ENCODE measurements at places on chromosomes 11 and 22. TPM values are rescaled to one million over a fixed set of nuclear protein-coding genes. Genes with fewer than 3 reads are reported as not detected.

DNA sequence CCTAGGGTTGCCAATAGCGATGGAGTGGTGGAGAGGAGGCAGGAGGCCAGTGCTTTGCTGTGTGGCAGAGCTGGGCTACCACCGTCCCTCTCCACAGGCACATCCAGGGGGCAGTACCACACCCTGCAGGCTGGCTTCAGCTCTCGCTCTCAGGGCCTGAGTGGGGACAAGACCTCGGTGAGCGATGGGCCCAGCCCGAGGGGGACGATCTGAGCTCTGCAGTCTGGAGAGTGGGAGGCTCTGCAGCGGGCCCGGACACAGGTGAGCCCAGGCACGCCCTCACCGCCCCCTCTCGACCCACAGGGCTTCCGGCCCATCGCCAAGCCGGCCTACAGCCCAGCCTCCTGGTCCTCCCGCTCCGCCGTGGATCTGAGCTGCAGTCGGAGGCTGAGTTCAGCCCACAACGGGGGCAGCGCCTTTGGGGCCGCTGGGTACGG, 2.5 kb downstream of the PKP3 start:
- DNase-seq, result no peak

DNA sequence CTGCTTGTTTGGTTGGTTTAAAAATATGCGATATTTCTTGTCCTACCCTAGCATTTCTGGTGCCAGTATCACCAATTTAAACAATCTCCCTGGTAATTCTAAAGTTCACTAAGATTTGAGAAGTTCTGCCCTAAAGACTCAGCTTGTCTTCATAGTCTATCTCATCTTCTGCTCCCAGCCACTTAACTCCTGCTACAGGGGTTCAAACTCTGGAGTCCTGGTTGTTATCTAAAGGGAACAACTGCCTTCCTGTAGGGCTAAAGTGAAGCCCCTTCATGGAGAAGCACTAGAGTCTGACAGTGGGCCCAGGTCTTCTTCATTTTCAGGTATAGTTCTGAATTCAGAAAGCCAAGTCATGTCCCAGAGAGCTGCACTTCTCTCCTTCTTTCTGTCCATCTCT, 73.2 kb downstream of the CTNND1 start:
- DNase-seq, result no peak

The OR6T1 gene
- not detected for total RNA-seq

GRCh38 chr11:59141191-59141590, 1.5 kb upstream of the FAM111A start:
- no peak for DNase-seq

DNA sequence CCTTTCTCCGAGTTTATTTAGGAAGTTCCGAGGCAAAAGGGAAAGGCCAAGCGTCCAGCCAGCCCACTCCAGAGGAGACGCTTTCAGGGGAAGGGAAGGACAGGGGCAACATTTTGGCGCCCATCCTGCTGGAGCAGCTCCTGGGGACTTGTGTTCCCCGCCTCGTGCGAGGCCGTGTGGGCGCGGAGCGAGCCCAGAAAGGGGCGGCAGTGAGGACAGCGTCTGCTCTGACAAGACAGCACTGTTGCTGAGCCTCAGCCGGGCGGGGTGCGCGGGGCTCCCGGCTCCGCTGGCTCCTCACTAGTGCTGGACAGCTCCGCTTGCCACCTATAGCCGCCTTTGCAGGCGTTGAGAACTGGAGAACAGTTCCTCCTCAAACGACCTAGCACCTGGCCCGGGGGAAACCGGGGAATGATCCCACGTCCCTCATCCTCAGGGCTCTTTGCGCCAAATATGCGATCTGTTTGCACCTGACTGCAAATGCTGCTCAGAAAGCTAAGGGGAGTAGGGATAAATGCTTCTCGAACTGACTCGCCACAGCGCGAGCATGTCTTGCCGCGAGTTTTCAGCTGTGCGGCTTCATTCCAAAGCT, 722 bp upstream of the GUCY1A2 start:
- DNase-seq, result peak; percentile 8

DNA sequence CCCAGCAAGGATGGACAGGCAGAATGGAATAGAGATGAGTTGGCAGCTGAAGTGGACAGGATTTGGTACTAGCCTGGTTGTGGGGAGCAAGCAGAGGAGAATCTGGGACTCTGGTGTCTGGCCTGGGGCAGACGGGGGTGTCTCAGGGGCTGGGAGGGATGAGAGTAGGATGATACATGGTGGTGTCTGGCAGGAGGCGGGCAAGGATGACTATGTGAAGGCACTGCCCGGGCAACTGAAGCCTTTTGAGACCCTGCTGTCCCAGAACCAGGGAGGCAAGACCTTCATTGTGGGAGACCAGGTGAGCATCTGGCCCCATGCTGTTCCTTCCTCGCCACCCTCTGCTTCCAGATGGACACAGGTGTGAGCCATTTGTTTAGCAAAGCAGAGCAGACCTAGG, 2.3 kb downstream of the GSTP1 start:
- no peak for DNase-seq

DNA sequence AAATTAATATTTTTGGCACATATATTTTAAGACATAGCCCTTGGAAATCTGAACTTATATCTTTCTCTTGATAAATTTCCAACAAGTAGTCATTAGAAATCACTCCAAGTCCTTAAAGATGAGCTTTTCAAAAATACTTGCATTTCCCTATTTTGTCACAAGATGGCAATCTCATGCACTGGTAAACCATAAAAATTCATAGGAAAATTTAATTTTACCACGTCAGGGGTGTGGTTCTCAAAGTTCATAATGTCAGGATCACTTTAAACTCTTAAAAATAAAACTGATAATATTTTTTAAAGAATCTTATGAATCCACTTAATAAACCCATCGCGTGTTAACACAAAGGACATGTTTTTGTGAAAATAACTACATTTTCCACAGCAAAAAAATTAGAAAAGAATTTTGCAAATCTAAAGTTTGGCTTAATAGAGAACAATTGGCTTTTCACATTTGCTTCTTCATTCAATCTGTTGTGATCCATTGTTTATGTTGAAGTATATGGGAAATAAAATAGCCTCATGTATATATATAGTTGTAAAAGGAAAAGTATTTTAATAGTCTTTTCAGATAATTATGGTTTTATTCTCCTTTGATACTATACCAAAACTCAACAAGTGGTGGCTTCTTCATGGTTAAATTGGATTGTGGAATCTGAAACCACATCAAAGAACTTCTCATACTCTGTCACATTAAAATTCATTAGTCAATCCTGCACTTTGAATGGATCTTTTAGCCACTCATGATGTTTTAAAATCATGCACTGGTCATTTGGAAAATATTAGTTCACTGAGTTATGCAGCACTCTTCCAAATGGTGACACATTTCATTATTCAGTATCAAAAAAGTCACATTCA, 169.1 kb downstream of the CADM1 start:
- no peak for DNase-seq

The SMIM35 gene
- 1.7 TPM for total RNA-seq

GRCh38 chr22:43001271-43002201, 13.4 kb downstream of the PACSIN2 start:
- DNase-seq, result no peak

The RFPL1 gene
- not detected for total RNA-seq

DNA sequence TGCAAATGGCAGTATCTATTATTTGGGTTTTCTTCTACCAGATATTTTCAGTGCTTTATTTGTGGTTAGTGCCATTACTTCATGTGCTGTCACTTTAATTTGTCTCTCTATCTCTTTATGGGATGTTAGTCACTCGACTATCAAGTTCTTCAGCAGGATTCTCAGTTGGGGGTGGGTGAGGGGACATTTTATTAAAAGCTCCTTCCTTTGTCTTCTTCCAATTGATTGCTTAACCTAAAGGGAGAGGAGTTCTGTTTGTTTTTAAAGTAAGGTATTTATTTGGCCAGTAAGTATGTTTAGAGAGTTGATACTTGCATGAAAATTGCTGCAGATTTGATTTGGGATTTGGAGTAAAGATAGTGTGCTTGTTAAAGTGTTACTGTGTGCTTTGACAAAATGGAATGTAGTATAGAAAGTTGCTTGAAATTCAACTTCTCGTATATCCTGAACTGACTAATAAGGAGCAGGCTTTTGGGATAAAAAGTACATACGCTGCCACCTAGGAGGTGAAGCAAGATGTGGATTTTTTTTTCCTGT, 10.3 kb downstream of the YAP1 start:
- DNase-seq, result no peak

- no peak for DNase-seq
These were observed 30.9 kb downstream of the ANO1 start for GRCh38 chr11:70109006-70109405.

The CYB5R2 gene
- total RNA-seq, result 4.5 TPM

- DNase-seq, result no peak
These were observed 11.1 kb downstream of the EFCAB6 start for GRCh38 chr22:43800970-43801369.

GRCh38 chr11:69601011-69601975, 39.7 kb upstream of the CCND1 start:
- DNase-seq, result no peak

DNA sequence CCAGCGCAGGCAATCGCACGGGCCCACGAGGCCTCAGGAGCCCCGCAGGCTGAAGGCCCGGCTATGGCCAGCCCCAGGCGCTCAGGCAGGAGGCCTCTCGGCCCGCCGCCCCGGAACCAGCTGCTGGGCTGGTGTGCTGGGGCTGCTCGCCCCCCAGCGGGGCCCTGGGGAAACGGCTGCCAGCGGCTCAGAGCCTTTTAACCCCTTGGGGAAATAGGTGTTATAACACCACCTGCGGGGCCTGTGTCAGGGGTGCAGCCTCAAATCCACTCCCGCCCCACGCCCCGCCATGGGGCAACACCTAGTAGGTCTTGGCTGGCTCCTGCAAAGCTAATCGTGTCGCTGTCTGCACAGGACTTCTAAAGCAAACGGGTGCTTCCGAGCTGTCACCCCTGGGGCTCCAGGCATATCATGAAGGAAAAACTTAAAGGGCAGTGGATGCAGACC, 237.4 kb downstream of the TTC28 start:
- DNase-seq, result peak; percentile 74

- no peak for DNase-seq
These were observed 23.9 kb upstream of the TSPAN18 start for GRCh38 chr11:44702889-44703288.

The TEX54 gene
- total RNA-seq, result not detected
